ENCODE measurements at places on chromosomes 3 and 15.
A peak's percentile ranks its signal among the peaks of the same experiment; 100 is the strongest.

- no peak for DNase-seq
Observed at GRCh38 chr3:23991683-23992628, 46.9 kb downstream of the NR1D2 start.

DNA sequence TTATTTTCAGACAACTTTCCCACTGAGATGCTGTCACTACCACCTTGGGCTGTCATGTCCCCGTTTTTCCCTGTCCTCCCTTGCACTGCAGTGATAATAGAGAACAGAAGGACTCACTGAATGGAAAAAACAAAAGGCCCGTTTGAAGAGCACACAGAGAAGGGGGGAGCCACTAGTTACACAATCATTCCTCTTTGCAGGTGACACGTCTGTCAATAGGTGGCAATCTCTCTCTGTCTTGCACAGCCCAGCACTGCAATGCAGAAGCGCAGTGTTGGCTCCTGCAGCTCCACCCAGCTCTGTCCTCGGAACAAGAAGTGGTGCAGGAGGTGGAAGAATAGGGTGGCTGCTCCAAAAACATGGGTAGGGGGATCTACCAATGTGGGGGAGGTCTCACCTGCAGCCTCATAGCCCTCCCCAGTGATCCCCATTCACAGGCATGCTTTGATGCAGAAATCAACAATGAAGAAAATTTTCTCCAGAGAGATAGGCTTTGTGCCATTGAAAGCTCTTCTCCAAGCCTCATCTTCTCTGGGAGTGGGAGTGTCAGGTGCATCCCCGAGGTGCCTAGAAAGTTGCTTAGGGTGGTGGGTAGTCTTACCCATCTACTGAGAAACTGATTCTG lies 31.8 kb downstream of the FSTL1 start:
- DNase-seq, result no peak

DNA sequence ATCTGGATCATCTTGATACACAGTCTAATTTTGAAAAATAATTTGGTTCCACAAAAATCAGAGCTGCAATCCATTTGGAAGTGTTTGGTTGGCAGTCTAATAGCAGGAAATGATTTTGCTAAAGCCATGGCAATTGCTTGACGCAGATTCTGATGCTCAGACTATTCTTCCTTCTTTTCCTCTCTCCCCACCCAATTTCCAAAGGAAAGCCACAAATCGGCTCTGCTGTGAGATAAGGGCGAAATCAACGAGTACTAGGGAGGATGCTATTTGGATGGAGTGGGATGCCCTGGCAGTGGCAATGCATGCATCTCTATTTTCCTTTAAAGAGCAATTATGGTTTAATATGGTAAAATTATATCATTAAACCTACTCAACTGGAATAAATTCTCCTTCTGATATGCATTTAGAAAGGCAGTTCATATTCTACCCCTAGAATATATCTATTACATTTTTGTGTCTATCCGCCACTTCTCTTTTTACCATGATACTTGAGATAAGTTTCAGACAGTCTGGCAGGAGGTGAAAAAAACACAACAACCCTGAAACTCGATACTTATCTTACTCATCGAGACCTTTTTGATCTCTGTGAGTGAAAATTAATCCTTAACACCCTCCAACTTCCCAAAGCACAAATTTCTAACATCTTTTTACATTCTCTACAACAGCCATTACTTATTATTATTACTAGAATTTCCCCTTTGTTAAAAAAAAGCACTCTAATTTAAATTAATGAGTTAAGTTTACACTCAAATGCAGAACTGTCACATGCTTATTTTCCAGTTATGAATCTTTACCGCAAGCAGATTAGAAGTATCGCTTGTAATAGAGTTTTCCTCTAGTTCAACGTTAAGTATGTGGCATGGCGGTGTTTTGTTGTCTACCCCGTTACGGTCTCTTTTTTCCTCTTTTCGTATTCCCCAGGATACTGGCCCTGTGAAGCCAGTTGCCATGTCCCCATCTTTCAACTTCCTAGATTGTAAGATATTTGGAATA lies 433.3 kb downstream of the FOXP1 start:
- no peak for DNase-seq

DNA sequence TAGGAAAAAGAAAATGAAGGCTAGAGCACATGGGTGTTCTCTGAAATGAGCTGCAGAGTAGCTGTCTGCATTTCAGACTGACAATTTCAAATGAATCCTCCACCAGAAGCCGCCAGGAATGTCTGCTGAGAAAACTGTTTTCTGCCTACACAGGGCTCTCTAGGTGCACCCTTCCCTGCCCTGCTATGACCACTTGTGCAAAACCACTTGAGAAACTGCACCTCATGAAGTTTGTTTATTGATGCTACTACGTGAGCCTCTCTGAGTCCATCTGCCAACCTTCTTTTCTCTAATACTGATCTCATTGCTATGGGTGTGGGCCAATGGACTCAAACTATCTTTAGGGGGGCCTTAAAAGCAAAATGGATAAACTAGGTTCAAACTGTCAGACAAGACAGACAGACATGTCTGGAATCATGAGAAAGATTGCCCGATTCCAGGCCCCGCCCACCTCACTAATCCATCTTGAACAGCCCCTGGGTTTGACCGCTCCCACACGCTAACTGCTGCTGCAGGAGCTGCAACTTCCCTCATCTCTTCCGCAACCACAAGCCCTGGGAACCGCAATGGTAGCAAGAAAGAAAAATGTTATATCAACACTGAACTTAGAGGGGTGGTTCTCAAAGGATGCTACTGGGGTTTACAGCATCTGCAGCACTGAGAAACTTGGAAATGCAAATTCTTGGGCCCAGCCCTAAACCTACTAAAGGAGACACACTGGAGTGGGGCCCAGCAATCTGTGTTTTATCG lies 9.0 kb upstream of the CD47 start:
- no peak for DNase-seq

- DNase-seq, result no peak
Observed at GRCh38 chr3:197001972-197002700, 27.5 kb downstream of the MELTF start.

GRCh38 chr3:165783383-165783782 lies 53.8 kb downstream of the BCHE start:
- DNase-seq, result no peak

- DNase-seq, result no peak
Observed at GRCh38 chr15:39997639-39998038, 41.3 kb downstream of the SRP14 start.

DNA sequence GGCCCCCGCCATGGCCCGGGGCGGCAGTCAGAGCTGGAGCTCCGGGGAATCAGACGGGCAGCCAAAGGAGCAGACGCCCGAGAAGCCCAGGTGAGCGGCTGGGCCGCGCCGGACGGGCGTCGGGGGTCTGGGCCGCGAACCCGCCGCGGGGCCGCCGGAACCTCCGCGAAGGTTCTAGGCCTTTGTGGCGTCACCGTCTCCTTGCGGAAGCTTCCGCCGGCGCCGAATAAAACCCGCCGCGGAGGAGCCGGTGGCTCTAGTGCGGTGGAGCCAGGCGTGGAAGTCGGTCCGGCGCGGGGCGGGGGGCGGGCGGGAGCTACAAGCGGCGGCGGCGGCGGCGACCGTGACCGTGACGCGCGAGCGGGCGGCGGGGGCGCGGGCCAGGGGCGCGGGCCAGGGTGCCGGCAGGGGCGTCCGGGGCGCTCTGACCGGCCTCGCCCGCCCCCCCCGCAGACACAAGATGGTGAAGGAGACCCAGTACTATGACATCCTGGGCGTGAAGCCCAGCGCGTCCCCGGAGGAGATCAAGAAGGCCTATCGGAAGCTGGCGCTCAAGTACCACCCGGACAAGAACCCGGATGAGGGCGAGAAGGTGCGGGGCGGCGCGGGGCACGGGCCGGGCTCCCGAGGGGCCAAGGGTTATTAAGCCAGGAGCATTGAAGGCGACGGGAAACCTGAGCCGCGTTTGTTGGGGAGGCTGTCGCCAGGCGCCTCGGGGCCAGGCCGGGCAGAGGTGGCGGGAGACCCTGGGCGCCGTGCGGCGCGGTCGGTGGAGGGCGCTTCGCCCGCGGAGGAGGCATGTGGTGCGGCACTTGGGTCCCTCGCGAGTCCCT lies at the start of gene DNAJA4:
Gene DNAJA4 (plus strand): TSS at position 259 of the 833 bp plus-strand sequence. CDS start 202 bp downstream, at position 461.
- peak; percentile 32 for DNase-seq

DNA sequence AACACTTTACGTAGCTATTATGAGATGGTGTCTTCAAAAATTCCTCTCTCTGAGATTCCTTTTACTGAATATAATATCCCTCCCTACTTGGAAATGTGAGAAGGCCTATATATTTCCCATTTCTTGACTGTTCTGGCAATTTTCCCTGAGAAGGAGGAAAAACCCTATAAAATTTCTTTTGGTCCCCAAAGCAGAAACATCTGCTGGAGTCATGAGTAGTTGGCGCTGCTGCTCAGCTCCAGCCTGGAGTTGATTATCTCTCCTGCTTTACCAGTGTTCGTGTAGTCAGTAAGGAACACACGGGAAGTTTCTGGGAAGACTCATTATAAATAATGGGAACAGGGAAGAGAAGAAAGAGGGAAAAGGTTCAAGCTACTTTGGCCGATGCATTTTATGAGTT lies 680.1 kb downstream of the EPHA3 start:
- no peak for DNase-seq

- DNase-seq, result no peak
Observed at GRCh38 chr3:34583451-34583850, 785.0 kb downstream of the PDCD6IP start.

GRCh38 chr15:78507831-78508160 lies 419 bp downstream of the HYKK start:
- no peak for DNase-seq

DNA sequence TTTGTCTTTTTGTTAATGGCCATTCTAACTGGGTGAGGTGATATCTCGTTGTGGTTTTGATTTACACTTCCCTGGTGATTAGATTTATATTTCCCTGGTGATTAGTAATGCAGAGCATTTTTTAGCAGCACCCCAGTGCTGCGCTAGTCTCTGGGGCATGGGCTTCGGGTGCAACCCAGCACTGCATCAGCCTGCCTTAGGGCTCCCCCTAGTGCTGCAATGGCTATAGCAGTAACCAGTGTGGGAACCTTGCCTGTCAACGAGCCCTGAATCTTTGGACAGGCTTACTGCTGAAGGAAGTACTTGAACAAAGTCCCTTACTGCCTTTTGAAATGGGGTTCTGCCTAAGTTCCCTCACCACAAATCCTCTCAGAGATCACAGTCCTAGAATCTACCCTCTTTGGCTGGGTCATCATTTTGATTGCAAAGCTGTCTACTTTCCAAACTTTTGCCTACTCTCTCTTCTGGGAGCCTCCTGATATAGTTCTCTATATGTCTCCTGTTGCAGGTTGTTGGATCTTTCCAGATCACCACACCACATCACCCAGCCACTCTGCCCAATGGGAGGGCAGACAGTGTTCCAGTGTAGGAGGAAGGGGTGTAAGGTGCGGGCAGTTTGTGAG lies 79.2 kb upstream of the CCNL1 start:
- peak; percentile 49 for DNase-seq

DNA sequence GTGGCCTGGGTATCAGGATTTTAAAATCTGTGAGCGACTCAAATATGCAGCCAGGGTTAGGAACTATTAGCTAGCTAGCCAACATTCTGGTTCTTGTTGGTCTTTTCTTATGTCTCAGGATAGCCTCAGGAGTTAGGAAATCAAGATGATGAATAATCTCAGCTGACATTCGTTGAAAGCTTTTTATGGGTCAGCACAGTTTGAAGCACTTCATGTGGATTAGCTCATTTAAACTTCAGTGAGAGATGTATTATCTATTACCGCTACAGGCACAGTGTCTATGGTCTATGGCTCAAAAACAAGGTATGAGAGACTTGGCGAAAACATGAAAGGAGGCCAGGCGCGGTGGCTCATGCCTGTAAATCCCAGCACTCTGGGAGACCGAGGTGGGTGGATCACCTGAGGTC lies 187.5 kb upstream of the THRB start:
- no peak for DNase-seq

- DNase-seq, result peak; percentile 52
Observed at GRCh38 chr15:78077053-78077870, at the start of gene TBC1D2B. TBC1D2B (minus strand) TSS chr15:78077711; CDS start chr15:78077652, 59 bp downstream.

DNA sequence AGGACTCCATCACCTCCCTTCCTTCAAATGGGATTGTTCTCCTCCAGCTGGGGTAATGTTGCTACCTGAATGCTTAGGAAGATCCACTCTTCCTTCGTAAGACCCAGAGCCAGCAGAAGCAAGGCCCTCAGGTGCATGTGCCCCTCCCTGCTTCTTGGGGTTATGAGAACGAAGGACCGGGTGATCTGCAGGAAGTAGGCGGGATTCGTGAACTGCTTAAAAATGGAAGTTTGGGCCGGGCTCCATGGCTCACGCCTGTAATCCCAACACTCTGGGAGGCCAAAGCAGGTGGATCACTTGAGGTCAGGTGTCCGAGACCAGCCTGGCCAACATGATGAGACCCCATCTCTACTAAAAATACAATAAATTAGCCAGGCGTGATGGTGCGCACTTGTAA lies 8.0 kb downstream of the TLR9 start:
- no peak for DNase-seq

DNA sequence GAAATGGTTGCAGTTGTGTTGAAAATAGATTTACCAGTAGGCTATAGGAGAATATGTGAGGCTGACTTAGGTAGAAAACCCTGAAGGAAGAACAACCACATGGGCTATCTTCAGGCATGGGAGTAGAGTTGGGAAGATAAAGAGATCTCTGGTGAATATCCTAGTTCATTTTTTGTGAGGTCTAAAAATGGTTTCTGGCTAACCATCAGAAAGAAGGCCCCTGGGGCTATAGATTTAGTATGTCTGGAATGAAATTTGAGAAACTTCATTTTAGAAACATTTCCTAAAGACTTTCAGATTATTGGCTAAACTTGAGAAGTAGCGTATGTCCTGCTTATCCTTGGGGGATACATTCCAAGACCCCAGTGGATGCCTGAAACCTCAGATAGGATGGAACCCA lies 148.2 kb downstream of the NAALADL2 start:
- DNase-seq, result no peak

DNA sequence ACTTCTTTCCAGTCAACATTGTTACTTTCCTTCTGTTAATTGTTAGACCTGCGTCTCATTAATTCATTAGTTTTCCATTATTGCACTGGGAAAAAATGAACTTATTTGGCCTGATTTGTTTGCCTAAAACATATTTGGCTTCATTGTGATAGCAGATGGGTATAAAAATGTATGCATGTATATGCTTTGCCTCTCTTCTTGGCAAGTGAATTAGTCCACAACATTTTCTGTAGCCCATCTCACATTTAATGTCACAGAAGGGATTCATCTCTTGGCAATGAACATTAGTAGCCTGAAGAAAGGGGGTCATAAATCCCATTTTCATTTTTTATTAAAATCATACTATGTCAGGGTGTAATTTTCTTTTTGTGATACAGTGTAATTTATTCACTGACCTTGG lies 125.2 kb downstream of the TUSC7 start:
- no peak for DNase-seq

All from stimulated activated CD8-positive, alpha-beta memory T cell treated with anti-CD3 and anti-CD28 coated beads, Interleukin-7, amount 100 ng/mL, for 1 hour (primary cell).